ENCODE measurements at places on chromosomes 1 and 21. TPM values are rescaled to one million over a fixed set of nuclear protein-coding genes. Genes with fewer than 3 reads are reported as not detected.

BSND gene
- not detected for total RNA-seq

SELE gene
- total RNA-seq = 14.3 TPM

TTLL10 gene
- total RNA-seq = not detected

VHLL gene
- total RNA-seq = not detected

CD164L2 gene
- 0.72 TPM for total RNA-seq

AQP10 gene
- not detected for total RNA-seq

GRCh38 chr1:26838474-26839338 is 12.2 kb downstream of the ZDHHC18 start:
- no peak for DNase-seq

GRCh38 chr1:41152622-41153044 is 89.5 kb downstream of the SCMH1 start:
- DNase-seq = no peak

DNA sequence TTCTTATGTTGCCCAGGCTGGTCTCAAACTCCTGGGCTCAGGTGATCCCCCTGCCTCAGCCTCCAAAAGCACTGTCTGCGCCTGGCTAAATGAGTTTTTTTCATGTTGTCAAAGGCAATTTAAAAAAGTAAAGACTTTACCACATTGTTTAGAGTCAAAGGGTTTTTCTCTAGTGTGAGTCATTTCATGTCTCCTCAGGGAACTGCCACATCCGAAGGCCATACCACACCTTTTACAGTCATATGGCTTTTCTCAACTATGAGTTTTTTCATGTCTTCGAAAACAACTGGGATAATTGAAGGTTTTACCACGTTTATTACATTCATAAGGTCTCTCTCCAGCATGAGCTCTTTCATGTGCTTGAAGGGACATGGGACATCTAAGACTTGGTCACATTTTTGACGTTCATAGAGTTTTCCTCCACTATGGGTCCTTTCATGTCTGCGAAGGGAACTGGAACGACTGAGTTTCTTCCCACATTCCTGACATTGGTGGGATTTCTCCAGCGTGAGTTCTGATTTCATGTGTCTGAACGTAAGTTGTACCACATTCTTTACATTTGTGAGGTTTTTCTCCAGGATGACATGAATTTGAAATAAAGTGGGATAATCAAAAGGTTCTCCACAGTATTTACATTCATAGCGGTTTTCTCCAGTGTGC is 65.6 kb downstream of the UCHL5 start:
- no peak for DNase-seq

DNA sequence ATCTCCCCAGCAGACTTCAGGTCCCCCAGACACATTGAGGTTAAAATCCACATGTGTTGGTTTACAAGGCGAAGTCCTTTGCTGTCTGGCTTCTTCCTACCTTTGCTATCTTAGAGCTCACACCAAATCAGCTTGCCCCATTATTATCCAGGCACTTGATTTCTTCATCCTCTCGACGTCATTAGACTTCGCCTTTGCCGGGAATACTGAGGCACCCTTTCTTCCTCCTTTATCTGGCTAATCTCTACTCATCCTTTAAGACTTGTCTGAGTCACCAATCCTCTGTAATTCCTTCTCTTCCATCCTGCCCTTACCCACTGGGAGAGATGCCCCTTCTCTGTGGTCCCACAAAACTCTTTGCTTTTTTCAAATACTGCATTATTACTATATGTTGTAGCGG is 9.2 kb upstream of the XCL2 start:
- DNase-seq = no peak

- DNase-seq = peak; percentile 59
These were observed 43.7 kb downstream of the KIF21B start for GRCh38 chr1:200979574-200980451.

GRCh38 chr21:46031484-46031883 is 49.9 kb downstream of the COL6A1 start:
- DNase-seq = no peak

DNA sequence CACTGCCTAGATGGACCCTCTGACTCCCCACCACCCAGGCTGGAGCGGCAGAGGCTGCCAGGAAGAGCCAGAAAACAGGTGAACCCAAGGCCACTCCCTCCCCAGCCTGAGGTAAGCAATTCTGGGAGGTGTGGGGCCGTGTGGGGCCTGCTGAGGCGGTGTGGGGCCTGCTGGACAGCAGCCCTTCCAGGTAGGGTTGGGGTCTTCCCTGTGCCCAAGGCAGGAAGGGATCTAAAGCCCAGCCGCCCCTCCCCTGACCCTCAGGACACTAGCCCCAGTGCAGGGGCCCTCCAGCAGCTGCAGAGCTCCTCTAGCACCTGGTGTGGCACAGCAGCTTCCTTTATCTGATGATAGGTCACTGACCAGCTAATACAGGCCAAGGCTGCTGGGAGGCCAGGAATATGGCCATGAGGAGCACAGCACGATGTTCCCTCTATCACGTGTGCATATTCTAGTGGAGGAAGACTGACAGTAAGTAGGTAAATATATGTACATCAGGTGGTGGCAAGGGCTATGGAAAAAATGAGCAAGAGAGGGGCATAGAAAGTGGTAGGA is 86.9 kb downstream of the IER5 start:
- no peak for DNase-seq

DNA sequence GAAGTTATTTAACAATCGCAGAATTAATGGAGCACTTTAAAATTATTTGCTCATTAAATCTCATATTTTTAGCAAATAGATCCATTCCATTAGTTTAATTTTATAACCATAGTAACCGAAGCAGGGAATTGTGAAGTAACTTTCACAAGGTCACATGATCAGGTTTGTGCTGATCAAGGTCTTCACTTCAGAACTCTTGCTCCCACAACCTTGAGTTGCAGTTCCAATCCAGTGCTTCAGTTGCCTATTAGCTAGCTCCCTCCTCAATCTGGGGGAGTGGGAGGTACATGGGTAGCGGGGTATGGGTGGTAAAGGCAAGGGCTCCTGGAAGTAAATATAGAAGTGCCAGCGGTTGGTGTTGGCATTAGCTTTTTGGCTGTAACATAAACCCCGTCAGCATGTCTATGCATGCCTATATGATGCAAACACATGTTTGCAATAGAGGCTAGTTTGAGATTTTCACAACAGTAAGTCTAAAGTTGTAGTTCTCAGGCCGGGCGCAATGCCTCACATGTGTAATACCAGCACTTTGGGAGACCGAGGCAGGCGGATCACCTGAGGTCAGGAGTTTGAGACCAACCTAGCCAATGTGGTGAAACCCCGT is 5.8 kb downstream of the ATP5IF1 start:
- no peak for DNase-seq

All from endothelial cell (in vitro differentiated cells).